ENCODE measurements at places on chromosomes 5 and 9.

DNA sequence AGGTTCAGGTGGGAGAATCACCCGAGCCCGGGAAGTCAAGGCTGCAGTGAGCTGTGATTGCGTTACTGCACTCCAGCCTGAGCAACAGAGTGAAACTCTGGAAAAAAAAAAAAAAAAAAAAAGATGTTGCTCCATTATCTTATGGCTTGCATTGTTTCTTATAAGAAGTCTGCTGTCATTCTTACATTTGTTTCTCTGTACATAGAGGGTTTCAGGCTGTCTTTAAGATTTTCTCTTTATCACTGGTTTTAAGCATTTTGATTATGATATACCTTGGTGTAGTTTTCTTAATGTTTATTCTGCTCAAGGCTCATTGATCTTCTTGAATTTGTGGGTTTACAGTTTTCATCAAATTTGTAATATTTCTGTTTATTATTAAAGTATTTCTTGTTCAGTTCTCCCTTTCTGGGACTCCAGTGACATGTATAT is 35.2 kb downstream of the MVB12B start:
- DNase-seq, result no peak

DNA sequence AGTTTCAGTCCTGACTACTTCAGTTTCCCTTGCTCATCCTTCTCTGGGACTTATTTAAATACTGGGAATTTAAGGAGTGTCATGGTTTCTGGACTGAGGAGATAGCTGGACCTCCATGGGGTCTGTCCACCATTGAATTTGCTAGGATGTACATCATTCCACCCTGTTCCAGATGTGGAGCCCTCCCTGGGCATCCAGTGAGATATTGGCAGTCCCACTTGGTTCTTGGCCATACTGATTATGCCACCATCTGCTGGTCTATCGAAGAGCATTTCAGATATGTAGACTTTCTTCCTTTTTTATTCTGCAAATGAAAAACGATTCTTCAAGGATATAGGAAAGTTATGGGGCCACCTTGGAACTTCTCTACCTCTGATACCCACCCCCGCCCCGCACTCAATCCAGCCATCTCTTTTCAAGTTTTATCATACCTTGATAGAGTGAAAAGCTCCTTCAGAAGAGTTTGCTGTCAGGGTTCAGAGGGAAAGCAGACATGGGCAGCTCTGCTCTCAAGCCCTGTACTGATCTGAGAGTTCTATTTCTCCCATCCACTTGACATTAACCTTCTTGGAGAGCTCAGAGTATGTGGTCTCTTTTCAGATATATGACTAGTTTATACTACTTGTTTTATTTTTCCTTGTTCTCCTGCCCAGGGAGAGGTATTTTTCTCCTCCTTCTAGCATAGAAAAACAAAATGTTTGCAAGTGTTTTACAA is 490.7 kb upstream of the SGCD start:
- no peak for DNase-seq

- no peak for DNase-seq
These were observed 1.6 kb upstream of the TGFBR1 start for GRCh38 chr9:99103054-99103895.

DNA sequence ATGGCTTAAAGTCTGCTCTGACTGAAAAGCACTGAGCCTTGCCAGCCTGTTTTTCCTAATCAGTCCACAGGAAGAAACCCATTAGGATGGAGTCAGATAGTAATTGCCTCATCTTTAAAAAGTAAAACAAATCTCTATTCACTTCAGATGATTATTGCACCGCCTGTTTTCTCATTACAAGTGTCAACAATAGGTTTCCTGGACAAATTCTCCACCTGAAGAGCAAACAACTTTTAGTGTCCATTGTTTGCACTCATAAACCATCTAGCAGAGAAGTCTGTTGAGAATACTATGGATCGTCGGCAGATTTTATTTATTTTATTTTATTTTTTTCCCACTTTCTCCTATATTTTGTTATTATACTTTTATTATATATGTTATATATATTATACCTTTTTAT is 20.3 kb downstream of the C5orf63 start:
- no peak for DNase-seq

DNA sequence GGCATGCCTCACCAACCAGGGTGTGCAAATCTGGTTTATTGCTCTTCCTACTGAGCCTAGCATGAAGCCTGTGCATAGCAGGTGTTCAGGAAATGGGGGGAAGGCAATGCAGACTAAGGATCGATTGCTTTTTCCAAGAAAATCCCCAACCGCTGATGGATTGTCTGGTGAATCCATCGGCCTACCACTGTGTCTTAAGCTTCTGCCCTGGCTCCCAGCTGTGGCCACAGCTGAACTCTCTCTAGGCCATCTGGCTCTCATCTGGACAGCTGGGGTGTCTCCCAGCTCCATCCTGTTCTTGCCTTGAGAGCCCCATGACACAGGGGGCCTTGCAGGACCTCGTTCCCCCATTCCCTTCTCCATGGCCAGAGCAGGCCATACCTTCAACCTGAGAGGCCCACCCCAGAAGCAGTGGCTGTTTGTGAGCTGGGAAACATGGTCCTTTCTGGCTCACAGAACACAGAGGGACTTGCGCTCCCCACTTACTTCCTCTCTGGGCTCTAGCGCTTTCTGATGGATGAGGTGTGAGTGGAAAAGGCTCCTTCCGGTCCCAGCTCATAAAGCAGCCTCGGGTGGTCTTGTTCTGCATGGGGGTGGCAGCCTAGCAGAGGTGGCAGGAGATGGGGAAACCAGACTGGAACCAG is 41.8 kb downstream of the COL27A1 start:
- no peak for DNase-seq

GRCh38 chr9:23606107-23606506 is 219.9 kb downstream of the ELAVL2 start:
- DNase-seq, result no peak

GRCh38 chr5:52895075-52895474 is 94.1 kb upstream of the ITGA2 start:
- no peak for DNase-seq

DNA sequence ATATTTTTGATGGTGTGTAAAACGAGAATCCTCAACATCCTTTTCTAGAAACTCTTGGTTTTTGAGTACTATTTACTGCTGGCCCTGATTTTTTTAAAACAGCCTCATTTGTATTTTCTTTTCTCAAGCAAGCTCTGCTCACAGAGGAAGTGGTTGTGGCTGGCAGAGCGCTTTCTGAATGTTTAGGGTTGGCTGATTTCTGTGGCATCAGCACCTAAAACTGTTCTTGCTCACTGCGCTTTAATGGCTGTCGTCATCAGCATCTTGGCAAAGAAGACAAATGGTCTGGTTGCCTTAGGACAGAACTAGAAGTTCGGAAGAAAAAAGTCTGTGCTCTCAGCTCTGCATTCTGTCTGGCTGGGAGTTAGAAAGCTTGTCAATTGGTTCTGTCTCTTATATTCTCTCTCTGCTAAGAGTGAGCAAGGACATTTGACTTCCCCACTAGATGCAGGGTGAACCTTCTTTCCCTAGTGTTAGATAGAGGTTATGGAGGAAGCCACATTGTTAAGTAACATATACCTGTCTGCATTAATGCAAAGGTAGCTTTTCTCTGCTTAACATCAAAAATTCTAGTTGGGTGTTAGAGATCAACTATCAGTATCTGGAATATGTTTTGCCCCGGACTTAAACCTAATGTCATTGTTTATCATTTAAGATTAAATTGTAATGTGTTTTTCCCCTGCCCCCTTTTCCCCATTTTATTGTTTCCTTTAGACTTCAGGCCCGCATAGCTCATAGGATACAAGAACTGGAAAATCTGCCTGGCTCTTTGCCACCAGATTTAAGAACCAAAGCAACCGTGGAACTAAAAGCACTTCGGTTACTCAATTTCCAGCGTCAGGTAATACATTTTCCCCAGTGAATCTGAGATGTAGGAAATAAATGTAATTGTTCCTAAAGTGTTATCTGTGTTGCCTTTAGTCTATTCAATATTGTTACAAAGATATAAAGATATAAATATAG is 39.0 kb downstream of the SMARCA2 start:
- DNase-seq, result peak; percentile 22
